NCI-H1092 treated with DMSO at 0.1 percent for 48 hours (cell line): ENCODE measurements at places on chromosomes 16 and 17.

GRCh38 chr16:47043200-47043599, 69.7 kb upstream of the DNAJA2 start:
- no peak for DNase-seq

- no peak for DNase-seq
Observed at GRCh38 chr17:48541577-48542113, 3.3 kb downstream of the HOXB2 start.

DNA sequence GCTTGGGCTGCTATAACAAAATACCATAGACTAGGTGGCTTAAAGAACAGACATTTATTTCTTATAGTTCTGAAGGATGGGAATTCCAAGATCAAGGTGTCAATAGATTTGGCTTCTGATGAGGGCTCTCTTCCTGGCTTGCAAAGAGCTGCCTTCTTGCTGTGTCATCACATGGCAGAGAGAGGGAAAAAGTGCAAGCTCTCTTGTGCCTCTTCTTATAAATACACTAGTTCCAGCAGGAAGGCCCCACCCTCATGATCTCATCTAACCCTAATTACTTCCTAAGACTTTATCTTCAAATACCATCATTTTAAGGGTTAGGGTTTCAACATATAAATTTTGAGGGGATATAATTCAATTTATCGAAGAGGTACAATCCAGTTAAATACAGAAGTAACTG, 30.6 kb downstream of the ABCA9 start:
- no peak for DNase-seq

- DNase-seq, result no peak
Observed at GRCh38 chr16:24668481-24669061, 60.9 kb upstream of the TNRC6A start.

GRCh38 chr17:73340093-73340596, 28.3 kb upstream of the CDC42EP4 start:
- no peak for DNase-seq

DNA sequence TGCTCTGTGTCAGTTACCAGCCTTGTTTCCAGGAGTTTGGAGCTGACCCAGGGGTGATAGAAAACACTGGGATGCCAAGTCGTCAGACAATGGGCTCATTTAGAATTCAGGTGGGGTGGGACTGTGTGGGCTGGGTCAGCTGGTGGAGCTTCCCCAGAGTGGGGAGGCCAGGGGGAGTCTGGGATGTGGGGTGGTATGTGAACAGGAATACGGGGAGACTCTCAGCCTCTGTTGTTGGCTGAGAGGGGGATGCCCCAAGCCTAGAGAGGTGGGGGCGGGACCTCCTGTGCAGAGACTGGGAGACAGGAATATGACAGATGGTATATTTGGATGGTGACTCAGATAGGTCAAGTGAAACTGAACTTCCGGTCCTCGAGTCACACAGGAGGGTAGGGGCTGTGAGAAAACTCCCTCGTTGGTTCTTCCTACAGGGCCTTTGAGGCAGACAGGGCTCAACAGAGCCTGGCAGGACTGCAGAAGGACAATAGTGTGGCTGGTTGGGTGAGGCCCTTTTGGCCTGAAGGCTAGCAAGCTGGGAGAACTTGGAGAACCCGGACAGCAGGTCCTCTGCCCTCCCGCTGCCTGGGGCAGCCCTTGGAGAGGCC, 23.7 kb downstream of the CDH1 start:
- no peak for DNase-seq

DNA sequence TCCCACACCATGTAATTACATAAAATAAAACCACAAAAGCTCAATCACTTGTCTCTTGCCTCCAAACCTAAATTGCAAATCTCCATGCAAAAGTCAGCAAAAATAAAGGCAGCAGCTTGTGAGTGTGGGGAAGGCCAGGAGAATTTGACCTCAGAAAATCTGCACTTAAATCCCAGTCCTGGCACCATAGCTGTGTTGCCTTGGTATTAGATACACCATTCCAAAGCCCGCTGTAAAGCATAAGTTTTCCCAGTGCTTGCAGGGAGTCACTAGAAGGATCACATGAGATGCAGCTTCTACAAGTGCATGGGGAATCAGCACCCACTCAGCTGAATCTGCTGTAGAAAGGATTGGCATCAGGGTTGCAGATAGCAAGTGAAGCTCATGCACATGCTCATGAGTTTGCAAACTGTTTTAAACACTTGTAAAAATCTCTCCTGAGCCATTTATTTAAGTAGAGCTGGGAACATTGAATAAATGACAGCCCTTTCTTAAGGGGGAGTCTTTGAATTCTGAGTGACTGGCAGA, 495.0 kb upstream of the HSBP1 start:
- no peak for DNase-seq

GRCh38 chr17:10305398-10305797, 67.4 kb downstream of the MYH13 start:
- no peak for DNase-seq

DNA sequence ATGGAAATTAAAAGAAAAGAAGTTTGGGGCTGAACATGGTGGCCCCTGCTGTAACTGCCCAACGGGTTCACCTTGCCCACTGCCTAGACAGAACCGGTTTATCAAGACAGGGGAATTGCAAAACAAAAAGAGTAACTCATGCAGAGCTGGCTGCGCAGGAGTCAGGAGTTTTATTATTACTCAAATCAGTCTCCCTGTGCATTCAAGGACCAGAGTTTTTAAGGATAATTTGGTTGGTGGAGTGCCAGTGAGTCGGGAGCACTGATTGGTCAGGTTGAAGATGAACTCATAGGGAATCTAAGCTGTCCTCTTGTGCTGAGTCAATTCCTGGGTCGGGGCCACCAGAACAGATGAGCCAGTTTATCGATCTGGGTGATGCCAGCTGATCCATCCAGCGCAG, 4.4 kb upstream of the SCPEP1 start:
- DNase-seq, result no peak

DNA sequence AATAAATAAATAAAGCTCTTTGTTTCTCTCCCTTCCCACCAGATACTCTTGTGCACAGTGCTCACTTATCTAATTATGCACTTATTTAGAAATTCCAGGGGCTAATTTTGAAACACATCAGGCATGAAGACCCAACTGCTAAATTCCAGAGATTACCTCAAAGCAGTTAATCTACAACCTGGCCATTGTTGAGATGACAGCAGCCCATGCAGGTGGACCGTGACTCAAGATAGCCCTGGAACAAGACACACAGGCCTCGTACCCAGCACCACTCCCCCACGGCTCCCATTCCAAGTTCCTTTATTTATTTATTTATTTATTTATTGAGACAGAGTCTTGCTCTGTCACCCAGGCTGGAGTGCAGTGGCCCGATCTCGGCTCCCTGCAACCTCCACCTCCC, 60.1 kb upstream of the NPEPPS start:
- no peak for DNase-seq

DNA sequence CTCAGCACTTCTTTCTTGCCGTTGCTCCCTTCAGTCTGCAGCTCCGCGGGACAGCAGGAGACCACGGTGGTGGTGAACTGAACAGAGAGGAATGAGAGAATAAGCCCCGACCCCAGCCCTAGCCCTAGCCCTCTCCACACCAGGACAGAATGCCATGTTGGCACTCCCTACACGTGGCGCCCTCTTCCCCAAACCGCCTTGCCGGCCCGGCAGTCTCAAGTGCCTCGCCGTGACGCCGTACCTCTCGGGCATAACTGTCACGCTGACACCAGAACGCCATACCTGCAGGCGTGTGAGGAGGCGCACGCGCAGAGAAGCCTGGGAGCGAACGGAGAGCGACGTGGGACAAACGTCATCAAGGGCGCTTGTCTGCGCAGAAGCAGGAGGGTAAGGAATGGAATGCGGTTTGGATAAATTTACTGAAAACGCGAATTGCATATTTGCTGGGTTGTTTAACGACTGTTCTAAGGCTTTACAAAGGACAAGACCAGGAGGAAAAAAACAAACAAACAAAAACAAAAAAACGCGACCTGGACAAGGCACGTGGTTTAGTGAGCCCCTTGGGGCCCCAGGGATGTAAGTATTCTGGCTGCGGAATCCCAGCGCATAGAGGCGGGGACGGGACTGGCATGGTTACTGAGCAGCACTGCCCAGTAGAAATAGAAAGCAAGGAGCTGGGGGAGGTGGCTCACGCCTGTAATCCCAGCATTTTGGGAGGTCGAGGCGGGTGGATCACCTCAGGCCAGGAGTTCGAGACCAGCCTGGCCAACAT, at the start of gene AARSD1:
Gene AARSD1 (minus strand): TSS at position 294 of the 772 bp plus-strand sequence. CDS start 14 bp downstream, at position 280.
- peak; percentile 89 for DNase-seq

DNA sequence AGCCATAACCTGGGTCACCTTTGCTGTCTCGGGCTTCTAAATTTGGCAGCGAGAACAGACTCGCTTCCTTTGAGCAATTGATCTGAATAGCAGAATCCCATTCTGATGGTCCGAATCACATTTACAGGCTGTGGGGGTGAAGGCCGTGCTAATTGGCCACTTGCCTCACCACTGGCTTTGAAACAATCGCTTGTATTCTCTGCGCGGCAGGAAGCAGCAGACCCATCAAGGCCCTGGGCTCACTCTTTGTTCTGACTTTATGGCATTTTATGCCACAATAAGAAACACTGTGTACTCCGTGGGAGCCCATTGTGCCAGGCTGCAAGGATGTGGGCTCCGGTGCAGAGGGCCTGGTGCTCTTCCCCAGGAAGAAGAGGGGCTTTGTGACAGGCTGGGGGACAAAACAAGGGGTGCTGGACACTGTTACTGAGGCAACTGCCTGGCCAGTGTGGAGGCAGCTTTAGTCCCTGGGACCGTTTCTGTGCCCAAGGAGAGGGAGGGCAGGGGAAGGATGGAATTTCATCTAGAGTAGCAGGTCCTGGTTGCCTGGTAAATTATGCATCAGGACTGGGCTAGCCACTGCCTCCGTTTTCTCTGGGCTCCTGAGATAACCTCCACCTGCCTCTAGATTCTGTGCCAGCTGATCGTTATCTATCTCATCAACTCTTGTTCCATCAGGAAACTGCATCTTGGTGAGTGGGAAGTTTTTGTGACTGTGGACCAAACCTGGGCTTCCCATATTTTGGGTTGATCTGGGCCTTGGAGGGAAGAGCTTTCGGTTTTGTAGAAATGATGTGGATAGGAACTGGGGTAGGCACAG, 78.5 kb downstream of the MRC2 start:
- peak; percentile 5 for DNase-seq

DNA sequence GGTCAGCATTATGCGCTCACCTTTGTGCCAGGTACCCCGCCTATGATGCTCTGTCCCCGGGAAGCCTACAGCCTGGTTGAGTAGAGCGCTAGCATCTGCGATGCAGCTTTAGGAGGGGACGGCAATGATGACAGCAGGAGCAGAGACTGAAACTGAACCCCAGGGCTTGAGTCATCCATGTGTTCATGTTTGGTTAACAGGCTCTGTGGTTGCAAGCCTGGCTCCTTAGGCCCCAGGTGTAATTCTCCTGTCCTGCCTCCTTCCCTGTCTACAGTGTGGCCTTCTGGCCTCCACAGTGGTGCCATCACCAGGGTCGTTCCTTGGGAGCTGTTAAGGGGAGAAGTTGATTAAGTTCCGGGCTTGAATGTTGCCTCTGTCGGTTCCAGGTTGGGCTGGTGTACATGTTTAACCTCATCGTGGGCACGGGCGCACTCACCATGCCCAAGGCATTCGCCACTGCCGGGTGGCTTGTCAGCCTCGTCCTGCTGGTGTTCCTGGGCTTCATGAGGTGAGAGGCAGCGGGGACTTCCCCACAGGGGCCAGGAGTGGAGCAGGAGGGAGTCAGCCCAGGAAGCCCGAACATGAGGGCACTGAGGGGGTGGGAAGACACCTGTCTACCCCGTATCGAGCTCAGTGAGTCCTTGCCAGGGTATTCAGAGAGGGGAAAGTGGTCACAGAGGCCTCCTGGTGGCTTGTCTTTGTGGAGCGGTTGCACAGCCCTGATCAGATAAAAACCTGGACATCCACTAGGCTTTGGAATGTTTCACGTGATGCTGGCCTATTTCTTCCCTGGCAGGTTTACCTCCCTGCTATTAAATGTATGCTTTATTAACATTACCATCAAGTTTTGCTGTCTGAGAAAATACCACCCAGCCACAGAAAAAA, 9.2 kb upstream of the NAT9 start:
- no peak for DNase-seq

- DNase-seq, result no peak
Observed at GRCh38 chr16:89629827-89630610, 16.6 kb downstream of the DPEP1 start.

GRCh38 chr17:16463358-16464302, 28.4 kb downstream of the LRRC75A start:
- peak; percentile 66 for DNase-seq

GRCh38 chr16:79792664-79793351, 192.3 kb upstream of the MAF start:
- no peak for DNase-seq

DNA sequence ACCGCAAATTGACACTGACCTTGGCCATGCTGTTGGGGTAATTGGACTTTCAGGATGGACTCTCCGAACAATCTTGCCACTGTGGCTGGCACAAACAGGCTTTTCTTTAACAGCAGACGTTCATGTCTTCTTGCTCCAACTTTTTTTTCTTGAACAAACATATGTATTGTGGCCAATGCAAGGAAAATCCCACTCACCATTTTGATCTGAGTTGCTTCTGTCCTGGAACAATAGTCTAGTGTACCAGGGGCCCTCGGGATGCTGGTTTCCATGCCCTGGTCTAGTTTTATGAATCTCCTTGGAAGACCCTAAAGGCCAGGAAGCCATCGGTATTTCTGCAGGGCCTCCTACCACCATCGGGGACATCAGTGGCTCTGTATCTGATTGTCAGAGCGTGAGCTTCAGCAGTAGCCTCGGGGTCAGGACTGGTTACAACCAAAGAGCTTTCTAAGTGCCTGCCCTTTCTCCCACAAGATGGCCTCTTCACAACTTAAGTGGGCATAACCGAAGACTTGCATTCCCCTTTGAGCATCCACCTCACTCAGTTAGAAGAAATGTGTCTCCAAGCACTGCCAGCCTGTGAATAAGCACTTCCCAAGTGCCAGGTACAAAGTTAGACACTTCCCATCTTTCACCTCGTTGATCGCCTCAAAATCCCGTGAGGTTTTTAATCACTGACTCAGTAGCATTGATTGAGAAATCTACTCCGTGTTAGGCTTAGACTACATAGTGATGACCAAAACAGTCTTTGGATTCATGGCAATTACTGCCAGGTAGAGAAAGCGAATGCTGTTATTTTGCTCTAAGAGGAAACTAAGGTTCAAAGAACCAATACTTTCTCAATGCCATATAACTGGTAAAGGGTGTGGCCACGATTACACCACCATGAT, 87.0 kb upstream of the TBX2 start:
- DNase-seq, result no peak

DNA sequence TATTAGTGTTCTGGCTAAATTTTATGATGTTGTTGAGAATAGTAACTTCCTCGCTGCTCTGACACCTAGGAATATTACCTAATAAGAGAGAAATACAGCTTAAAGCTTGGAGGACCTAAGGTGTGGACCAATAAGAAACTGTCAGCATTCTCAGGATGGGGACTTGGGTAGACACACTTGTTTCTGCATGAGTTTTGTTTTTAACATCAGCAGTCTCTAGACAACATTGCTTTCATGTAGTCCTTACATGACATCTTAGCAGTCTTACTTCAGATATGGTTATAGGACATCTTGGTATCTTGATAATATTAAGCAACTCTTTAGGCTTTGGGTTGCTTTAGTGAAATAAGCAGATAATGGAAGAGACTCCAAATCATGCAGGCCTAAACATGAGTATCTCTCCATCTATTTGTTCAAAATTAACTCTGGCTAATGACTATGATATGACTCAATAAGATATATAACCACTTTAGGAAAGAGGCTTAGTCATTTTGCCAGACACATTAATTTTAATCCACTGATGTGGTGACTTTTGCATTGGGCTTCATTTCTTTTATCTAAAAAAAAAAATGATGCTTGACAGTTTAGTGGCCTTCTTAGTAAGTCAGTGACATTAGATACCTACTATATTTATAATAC, 84.5 kb downstream of the WNT3 start:
- DNase-seq, result no peak

- no peak for DNase-seq
Observed at GRCh38 chr17:39679521-39680192, 8.2 kb downstream of the PGAP3 start.
